ENCODE measurements at places on chromosomes 12 and 14.

DNA sequence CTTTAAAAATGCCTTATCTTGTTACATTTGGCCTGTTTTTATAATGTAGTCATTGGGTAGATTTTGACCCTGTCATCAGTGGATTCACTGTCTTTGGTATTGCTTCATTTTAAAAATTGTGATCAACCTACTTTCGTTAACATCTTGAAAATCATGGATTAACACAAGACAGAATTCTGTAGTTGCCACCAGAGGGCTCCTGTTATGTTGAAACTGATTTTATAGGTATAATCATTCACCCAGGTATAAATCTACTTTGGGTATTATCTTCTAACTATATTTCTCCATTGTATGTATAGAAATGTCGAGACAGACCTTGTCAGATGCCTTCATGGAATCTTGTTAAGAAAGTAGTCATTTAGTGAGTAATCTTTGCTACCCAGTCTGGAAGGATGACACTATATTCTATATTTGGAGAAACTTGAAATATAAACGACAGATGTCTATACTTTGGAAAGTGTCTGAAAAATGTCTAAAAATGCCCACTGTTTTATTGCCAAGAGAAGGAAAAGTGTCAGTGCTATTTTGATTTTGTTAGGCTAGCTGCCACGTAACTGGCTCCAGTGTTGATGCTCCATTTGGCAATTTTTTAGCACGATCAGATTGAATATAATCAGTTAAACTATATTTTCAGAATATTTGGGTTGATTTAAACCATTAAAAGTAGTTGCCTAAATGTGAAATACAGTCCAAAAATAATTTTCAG, 129.4 kb downstream of the PELI2 start:
- DNase-seq: no peak

DNA sequence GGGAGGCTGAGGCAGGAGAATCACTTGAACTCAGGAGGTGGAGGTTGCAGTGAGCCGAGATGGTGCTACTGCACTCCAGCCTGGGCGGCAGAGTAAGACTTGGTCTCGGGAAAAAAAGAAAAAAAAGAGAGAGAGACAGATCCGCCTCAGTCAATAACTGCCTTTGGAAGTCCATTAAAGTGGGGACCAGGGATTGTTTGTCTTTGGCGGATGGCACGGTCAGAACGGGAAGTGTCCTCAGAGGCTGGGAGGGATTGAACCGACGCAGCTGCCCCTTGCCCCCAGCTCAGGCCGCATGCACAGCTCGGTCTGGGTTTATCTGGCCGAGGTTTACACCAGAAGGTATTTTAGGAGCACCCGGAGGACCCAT, 54.4 kb downstream of the TESC start:
- DNase-seq: peak; percentile 95

DNA sequence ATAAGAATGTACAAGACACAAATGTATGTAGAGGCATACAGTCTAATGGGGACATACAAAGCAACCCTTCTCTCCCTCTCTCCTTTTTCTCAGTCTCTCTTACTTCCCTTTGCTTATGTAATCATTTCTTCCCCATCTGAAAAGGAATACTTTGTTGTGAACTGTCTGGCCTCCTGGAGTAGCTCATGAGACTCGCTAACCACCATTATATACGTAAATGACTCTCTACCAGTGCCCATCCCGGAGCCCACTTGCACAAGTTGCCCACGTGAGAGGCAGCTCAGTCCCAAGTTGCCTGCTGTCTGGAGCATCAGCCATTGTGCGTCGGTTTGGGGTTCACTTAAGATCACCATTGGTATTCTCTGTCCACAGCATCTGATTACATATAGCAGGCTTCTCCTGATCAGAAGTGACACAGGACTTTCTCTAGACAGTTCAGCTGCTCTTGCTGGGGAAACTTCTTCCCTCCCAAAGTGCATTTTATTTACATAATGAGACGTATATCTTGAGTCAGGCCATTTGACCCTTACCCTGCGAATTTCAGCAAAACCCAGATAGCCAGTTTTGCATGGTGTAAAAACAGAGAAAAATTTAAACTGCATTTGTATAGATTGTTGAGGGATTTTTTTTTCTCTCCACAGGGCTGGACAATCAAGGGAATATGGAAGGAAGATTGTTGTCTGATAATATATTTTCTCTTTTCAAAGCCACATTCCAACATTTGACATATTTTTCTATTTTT, 220.7 kb upstream of the EGLN3 start:
- no peak for DNase-seq

DNA sequence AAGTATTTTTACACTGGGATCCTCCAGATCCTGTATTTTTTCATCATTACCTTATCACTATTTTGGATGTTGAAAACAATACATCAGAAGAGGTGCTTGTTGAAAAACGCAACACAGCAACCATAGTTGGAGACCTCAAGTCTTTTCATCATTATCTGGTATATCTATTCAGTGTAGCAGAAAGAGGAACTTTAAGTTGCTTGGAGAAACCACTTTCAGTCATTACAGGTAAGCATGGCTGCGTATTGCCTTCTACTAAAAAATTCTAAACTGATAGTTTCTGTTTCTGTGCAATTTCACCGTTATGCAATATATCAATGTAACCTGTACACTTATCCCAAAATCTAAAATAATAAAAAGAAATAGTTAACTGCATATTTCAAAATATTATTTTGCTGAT, 32.2 kb upstream of the PTPRQ start:
- DNase-seq: no peak

DNA sequence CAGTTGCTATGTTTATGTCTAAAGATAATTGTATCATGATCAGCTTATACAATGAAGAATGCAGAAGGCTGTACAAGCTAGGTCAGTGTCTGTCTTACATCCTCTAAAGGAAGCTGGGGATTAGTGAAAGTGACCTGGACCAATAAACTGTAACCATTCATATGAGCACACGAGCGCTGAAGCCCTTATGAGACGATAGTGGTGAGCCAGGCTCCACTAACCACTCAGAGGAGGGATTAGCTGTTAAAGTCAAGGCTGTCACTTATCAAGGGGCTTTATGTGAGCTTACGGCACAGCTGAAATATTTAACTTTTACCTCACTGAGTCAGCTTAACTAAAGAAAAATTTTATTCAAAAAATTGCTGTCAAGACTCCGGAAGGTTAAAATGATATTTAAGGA, 30.3 kb downstream of the NDUFA12 start:
- DNase-seq: no peak

- DNase-seq: no peak
Measured at GRCh38 chr14:96803958-96804357, 6.8 kb downstream of the VRK1 start.

GRCh38 chr12:64009321-64010068, 165.0 kb downstream of the SRGAP1 start:
- DNase-seq: no peak

GRCh38 chr12:68451261-68452077, 119.3 kb upstream of the MDM1 start:
- DNase-seq: peak; percentile 34

GRCh38 chr12:49632986-49633702, 9.8 kb downstream of the PRPF40B start:
- DNase-seq: no peak

DNA sequence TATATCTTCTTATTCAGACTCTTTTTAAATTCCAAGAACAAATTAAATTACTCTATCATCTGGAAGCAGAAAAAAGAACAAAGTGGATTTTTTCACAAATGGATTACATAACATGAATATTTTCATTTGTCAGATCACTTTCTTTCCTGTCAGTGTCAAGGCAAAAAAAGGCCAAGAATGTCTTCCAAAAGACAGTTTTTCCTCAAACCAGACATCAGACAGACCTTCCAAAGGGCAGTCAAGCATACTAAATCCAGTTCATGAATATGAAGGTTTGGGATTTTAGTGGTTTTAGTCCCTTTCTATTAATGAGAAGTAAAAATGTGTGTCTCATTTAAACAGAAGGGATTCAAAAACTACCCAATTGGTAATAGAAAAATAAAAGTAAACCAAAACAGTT, 336.0 kb downstream of the CEP128 start:
- DNase-seq: peak; percentile 13

DNA sequence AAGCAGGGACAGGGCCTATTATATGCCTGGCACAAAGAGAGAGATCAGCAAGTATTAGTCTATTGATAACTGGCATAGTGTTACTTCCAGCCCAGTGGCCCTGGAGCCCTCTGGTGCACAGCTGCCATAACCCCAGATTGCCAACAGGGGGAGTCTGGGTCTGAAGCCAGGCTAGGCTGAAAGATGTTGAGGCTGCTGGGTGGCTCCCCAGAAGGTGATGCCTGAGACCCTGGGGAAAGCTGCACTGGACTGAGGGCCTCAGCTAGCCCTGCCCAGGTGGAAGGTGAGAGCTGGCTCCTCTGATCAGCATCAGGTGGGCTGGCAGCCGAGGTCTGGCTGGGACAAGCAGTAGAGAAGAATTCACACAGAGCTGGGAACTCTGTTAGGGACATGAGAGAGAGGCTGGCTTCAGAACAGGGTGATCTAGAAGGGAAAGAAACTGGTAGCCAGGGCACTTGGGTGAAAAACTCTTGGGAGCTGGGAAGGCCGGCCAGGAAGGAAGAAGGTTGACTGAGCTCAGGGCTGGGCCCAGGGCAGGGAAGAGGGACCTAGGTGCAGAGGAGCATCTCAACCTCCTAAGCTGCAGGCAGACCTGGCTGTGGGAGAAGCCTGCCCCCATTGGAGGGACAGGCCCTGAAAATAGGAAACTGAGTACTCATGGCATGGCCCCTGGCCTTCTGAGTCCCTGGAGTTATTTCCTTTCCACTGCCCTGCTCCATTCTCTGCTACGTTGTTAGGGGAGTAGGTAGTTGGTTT, 3.9 kb downstream of the GZMH start:
- no peak for DNase-seq

DNA sequence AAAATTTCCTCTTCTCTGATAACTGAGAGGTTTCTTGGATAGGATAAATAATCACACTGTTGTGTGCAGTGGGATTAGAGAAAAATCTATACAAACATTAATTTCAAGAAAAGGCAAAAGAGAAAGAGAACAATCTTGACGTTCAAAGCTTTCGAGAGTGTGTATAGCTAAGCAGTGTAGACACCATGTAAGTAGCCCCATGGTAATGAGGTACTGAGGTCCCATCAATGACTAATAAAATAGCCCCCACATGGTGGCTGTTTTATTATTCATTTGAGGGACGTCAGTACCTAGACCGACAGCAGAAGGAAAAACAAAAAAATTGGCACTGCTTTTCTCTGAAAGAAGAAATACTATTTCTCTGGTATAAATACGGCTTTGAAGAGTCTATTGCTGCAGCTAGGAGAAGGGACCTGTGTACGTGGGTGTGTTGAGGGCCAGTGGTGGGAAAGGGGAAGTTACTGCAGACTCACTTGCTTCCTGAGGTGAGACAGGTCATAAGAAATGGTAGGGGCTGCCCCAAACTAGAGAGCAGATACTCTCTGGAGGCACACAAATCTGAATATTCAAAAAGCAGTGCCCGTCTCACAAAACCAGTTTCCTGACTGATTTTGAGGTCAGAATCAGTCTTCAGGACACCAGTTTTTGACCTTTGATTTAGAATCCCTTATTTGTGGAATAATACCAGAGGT, 339.8 kb downstream of the EMP1 start:
- DNase-seq: no peak

- DNase-seq: no peak
Measured at GRCh38 chr12:47321436-47321835, 241.7 kb upstream of the AMIGO2 start.

DNA sequence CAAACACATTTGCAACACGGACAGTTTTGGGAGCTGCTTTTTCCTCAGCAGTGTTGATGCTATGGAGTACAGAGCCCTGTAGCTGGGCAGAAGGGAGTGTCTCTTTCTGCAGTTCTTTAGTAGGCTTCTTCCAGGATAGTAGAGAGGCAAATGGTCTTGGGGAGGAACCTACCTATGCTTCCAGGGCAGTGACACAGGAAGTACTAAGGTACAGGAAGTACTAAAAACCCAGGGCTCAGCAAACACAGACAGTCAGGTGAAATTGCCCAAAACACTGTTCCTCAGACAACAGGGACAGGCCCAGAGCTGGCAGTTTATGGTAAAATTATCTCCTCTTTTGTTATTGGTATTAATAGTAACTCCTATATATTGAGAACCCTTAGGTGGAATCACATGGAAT, 217.6 kb downstream of the TTC8 start:
- no peak for DNase-seq

GRCh38 chr14:95516554-95517181, at the start of gene SYNE3:
SYNE3 (minus strand) TSS chr14:95516650; CDS start chr14:95475821, 40,829 bp downstream.
- peak; percentile 64 for DNase-seq

- DNase-seq: no peak
Measured at GRCh38 chr14:99725774-99726537, 41.9 kb downstream of the CYP46A1 start.

DNA sequence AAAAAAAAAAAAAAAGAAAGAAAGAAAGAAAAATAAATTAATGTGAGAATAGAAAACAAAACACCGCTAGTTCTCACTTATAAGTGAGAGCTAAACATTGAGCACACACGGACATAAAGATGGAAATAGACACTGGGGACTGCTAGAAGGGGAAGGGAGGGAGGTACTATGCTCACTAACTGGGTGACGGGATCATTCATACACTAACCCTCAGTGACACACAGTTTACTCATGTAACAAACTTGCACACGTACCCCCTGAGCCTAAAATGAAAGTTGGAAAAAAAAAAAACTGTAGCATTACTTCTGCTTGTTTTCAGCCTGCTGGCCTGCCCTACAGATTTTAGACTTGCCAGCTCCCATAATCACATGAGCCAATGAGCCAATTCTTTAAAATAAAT, 10.5 kb upstream of the PRMT5 start:
- DNase-seq: no peak

Data from NCI-H1417 (cell line).